ENCODE measurements at places on chromosomes 4 and X. TPM values are rescaled to one million over a fixed set of nuclear protein-coding genes. Genes with fewer than 3 reads are reported as not detected.

- no peak for DNase-seq
- no peak overlapping the region for H3K4me3 ChIP-seq
- H3K27ac ChIP-seq: no peak overlapping the region
- H3K4me1 ChIP-seq: no peaks in the 10 kb centered on the region
Measured at GRCh38 chr4:90425893-90426292, 298.7 kb downstream of the CCSER1 start.

DNA sequence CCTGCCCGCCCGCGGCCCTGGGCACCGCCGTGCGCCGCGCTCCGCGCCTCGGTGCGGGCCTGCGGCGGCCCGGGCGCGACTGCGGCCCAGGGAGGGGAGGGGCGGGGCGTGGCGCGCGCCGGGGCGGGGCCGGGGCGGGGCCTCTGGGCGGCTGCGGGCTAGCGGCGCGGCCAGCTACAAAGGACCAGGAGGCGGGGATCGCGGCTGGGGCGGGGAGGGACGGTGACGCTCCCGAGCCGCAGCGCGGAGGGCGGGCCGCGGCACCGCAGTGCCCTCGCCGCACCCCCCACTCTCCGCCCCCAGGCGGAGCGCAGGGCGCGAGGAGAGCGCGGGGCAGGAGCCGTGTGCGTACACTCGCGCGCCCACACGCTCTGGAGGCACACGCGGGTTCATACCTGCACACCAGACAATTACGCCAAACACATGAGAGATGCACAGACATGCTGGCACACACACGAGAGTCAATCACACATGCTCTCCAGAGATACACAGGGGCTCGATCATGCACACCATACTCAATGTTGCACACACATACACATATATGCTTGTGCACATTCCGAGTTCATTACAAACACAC lies at the start of gene CRMP1:
TSS of gene CRMP1 (minus strand) at position 83 of the 577 bp plus-strand sequence. CDS start 117 bp downstream, outside the sequence.
- no peak within 1 kb of the TSS for H3K4me3 ChIP-seq
- DNase-seq: no peak
- H3K4me1 ChIP-seq: no peaks in the 10 kb centered on the region
- H3K27ac ChIP-seq: no peak within 1 kb of the TSS
- H3K36me3 ChIP-seq: no peaks in the 10 kb centered on the region

DNA sequence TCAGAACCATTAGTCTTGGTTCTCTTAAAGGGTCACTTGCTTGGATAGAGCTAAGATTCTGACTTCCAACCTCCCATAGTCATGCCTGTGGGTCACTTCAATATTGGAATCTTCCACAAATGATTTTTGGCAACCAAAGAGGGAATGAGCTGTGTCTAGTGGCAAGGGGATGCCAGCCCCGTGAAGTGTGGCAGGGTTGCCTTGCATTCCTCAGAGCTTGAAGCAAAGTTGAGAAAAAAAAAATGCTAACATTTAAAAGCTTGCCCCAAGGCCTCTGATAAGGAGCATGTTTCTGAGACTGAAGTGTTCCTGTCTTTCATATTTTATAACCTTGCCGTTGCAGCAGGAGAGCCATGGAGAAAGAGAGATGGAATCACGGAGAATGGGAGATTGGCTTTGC lies 120.2 kb downstream of the PAPSS1 start:
- no peak overlapping the region for H3K27ac ChIP-seq
- no peaks in the 10 kb centered on the region for H3K36me3 ChIP-seq
- H3K27me3 ChIP-seq: no peaks in the 10 kb centered on the region
- H3K4me3 ChIP-seq: no peak overlapping the region
- DNase-seq: no peak

The RBMXL3 gene
- not detected for total RNA-seq

The EFNB1 gene
- 3.9 TPM for total RNA-seq

The C4orf51 gene
- not detected for total RNA-seq
